Activated effector memory CD4-positive, alpha-beta T cell treated with anti-CD3 and anti-CD28 coated beads, Interleukin-2, amount 50 U/mL, for 16 hours (primary cell): ENCODE measurements at places on chromosomes 11 and 22.

DNA sequence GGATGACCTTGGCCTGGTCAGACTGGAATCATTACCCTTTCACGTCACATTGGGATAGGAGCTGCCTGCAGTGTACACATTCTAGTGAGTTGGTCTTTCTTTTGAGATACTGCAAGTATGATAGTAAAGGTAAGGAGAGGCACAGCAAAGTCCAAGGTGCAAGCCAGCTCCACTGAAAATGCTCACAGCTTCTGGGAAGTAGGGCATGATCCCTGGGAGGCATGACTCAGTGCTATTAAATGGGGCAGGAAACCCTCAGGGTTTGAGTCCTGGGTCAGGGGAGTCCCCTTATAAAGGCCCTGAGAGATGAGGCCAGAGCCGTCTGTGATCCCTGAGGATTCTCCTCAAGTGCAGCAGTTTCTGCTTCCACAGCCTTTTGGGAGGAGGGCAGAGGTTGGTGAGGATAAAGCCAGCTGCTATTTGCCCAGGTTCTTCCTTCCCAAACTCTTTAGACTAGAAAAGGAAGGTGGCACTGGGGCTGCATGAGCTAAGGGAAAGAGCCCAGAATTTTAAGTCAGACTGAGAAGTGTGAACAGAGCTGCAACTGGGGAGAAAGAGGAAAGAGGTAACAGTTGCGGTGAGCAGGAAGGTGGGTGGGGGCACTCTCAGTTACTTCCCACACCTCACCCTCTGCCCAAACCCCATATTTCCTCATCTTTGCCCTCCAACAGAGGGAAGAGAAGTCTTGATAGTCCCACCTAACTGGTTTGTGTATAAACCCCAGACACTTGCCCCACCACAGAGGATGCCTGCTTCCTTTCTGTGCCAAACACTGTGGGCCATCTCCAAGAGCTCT lies 14.4 kb upstream of the OR52K1 start:
- DNase-seq, result no peak

GRCh38 chr11:68773521-68774193 lies 22.3 kb upstream of the TESMIN start:
- DNase-seq, result no peak

DNA sequence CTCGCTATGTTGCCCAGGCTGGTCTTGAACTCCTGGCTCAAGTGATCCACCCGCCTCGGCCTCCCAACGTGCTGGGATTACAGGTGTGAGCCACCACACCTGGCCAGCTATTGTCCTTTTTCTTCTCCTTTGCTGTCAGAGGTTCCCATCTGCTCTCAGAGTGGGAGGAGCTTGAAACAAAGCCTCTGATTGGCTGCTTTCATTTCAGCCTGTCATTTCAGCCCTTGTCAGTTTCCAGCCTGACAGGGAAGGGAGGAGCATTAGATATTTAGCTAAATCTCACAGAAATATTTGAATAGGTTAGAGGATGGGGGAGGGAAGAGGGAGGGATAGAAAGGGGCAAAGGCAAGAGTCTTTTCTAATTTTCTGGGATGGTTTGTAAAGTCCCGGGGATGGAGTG lies 8.7 kb downstream of the SLC22A6 start:
- DNase-seq, result no peak

GRCh38 chr22:20509344-20510047 lies 2.1 kb downstream of the MED15 start:
- DNase-seq, result peak; percentile 80

GRCh38 chr22:37310815-37311595 lies 28.7 kb downstream of the CYTH4 start:
- no peak for DNase-seq

- no peak for DNase-seq
Observed at GRCh38 chr11:31871310-31872075, 60.4 kb upstream of the PAX6 start.

DNA sequence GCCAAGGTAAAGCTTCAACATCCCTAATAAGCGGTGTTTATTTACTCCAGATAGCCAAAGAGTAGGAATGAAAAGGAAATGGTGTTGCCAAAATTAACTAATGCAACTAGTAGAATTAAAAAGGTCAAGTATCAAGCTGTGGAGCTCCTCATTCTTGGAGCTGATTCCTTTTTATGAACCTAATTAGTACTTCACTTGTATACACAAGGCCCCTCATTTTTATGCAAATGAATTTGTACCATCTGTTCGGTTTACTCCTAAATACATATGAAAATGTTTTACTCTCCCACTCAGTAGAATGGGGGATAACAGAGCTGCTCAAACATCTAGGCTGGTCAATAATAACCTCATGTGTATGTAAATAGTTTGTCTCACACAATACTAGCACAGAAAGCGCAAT lies 426.4 kb upstream of the LUZP2 start:
- no peak for DNase-seq

GRCh38 chr11:16380941-16381568 lies 24.7 kb upstream of the SOX6 start:
- DNase-seq, result no peak

- DNase-seq, result no peak
Observed at GRCh38 chr11:44300844-44301563, 8.9 kb downstream of the ALX4 start.

- DNase-seq, result no peak
Observed at GRCh38 chr11:86035164-86035563, 33.7 kb downstream of the PICALM start.

- no peak for DNase-seq
Observed at GRCh38 chr11:33273656-33274055, 16.5 kb downstream of the HIPK3 start.

DNA sequence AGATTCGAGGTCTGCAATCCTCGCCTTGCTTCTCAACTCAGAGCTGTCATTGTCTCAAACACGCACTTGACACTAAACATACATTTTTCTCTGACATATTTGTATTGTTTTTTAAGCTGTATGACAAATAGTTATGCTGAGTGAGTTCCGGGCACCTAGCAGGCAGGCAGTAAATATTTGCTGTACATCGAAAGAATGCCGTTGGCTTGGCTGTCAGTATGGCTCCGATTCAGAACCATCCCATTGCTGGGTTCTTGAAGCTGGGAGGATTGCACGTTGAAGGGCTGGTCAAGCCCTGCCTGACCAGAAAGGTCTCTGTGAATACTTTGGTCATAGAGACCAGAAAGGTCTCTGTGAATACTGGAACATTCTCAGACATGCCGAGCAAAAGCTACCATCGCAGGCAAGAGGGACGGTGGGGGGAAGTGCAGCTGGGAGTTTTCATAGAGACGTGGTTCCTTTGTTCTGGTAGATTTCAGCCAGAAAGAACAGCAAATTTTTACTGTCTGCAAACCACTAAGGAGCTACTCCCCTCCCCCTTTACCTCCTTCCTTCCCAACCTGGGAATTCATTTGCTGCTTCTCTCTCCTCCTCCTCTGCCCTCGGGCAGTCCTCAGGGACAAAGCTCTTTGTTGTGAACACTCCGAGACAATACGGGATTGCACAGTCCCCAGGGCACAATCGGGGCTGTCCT lies 202.2 kb upstream of the SORL1-AS1 start:
- DNase-seq, result no peak

- DNase-seq, result no peak
Observed at GRCh38 chr11:45216901-45217300, 69.2 kb downstream of the SYT13 start.

DNA sequence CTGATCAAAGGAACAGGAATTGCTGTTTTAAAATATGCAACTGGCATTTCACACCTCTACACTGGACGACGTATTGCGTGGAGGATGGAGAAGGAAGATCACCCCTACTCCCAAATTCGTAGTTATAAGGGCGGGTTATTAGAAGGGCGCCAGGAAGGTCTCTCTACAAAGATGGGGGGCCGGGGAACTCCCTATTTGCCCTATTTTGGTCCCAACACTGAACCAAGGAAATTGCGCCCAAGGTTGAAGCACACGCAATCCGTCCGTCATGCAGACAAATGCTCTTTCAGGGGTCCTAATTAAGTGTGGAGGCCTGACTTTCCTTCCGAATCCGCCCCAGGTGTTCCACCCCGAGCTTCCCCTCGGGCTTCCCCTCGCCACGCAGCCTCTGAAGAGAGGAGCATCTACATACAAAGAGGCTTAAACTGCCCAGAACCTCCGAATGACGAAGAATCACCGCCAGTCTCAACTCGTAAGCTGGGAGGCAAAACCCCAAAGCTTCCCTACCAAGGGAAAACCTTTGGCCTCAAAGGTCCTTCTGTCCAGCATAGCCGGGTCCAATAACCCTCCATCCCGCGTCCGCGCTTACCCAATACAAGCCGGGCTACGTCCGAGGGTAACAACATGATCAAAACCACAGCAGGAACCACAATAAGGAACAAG lies 396 bp downstream of the NPAT start:
- DNase-seq, result peak; percentile 80

- no peak for DNase-seq
Observed at GRCh38 chr22:28143241-28143865, 224.3 kb upstream of the PITPNB start.

DNA sequence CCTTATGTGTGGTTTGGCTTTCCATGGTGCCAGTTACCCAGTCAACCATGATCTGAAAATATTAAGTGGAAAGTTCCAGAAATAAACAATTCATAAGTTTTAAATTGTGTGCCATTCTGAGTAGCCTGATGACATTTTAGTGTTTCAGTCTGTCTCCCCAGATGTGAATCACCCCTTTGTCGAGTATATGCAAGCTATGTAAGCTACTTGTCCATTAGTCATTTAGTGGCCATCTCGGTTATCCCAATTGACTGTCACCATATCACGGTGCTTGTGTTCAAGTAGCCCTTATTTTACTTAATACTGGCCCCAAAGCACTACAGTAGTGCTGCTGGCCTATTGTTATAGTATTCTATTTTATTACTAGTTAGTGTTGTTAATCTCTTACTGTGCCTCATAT lies 44.9 kb downstream of the ATG16L2 start:
- no peak for DNase-seq

DNA sequence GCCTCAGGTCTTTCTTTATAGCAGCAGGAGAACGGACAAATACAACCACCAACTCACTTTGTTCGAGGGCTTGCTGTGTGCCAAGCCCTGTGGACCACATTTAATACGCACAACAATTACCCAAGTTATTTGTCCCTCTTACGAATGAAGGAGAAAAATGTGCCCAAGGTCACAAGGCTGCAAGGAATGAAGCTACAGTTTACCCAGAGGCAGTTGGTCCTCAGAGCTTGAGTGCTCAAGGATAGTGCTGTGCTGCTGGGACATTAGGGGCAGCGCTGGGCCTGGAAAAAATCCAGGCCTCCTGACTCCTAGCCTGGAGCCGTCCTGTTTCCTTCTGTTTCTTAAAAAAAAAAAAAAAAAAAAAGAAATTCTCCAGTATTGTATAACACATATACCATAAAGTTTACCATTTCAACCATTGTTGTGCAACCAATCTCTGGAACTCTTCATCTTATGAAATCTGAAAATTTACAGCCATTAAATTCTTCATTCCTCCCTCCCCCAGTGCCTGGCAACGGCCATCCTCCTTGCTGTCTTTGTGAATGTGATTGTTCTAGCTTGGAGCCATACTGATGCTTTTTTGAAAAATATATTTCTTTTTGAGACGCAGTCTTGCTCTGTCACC lies 1.0 kb upstream of the C11orf86 start:
- DNase-seq, result no peak

DNA sequence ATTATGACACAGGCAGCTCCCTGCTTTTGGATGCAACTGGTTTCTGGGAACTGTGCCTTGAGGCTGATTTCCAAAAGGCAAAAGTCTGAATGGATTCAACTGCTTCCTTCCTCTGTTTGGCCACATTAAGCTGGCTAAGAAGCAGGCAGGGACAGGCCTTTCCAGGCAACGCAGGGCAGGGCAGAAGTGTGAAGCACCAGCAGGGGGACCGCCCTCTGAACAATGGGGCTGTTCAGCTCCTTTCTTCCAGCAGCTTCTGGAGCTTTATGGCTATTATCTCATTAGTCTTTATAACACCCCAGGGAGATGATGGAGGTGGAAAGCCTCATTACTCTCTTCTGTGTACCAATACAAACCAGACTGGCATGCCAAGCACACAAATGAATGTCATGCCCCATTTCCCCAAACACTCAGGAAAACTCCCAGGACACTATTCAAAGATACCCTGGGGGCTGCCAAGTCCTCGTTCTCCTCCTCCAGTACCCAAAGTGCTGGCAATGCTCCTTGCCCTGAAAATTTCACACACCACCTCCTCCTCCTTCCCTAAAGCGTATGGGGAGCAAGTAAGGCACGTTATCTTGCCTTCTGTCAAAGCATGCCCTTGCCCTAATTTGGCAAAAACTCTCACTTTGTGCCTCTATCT lies 21.3 kb downstream of the MORC2 start:
- DNase-seq, result no peak

DNA sequence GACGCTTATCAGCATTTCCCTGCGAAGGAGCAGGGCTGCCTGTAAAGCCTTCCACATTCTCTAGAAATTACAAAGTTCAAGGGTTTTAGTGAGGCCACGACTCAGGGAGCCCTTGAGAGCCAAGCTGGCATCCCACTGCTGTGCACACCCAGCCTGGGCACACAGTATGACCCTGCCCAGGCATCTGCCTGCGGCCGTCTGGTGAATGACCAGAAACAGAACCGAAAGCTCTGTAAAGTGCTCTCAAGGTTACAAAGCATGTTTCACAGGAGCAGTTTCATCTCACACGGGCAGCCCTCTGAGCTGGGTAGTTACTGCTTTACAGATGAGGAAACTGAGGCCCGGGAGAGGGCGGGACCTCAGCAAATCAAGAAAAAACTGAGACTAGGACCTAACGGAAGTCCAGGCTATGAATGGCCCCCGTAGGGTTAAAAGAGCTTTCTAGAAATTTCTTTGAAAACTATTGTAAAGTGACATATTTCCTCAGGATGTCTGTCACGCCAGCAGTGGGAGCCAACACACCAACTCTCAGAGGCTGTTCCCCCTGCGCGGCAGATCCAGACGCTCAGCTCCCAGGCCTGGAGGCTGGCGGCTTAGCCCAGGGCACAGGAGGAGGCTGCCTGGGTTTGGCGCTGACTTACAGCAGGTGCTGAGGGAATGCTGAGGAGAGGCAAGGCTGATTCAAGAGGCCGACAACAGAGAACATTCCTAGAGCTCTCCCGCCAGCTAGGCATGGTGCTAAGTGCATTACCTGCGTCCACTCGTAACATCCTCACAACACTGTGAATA lies 7.7 kb upstream of the TCF20 start:
- DNase-seq, result no peak

DNA sequence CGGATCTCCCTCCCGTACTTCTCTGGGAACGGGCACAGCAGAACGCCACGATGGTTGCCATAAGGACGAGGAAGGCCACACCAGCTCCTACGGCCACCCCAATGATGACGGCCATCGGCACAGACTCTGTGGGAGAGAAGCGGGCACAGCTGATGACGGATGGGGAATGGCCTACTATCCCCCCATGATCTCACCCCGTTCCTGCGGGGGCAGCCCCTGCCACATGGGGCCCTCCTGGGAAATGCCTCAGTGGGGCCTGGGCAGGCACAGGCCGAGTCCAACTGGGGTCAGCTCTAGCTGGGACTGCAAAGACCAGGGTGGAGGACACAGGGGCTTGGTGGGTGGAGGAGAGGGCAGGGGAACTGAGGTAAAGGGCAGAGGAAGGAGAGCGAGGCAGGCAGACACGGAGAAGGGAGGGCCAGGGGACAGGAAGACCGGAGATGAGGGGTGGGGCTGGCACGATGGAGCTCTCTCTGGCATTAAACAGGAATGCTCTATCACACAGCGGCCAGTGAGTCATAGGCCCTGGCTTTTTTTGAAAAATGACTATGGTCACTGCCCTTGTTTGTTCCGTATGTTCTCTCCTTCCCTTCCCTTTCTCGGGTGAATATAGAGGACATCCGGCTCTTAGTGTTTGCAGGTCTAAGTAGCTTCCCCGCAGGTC lies 76.0 kb downstream of the ST3GAL4 start:
- DNase-seq, result no peak

GRCh38 chr11:93236741-93237675 lies 39.2 kb upstream of the SLC36A4 start:
- DNase-seq, result no peak
